G401 (cell line): ENCODE measurements at places on chromosomes 4 and X.

DNA sequence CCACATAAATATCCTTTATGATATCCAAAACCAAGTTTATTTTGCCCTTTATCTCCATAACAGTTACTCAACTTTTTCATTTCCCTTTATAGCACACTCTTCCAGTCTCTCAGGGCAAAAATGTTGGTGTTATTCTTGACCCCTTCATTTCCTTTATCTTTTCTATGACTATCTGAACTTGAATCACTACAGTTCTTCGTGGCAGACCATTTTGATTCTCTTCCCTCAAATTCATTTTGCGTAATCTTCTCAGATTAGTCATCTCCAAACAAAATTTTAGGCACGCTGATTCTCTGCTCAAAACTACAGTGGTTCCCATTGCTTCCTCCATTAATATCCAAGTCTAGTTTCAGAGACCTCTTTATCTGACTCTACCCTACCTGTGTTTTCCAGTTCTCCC is 26.1 kb downstream of the RUFY3 start:
- no peak for DNase-seq

- no peak for DNase-seq
Measured at GRCh38 chr4:183163135-183163534, 64.1 kb downstream of the WWC2 start.

DNA sequence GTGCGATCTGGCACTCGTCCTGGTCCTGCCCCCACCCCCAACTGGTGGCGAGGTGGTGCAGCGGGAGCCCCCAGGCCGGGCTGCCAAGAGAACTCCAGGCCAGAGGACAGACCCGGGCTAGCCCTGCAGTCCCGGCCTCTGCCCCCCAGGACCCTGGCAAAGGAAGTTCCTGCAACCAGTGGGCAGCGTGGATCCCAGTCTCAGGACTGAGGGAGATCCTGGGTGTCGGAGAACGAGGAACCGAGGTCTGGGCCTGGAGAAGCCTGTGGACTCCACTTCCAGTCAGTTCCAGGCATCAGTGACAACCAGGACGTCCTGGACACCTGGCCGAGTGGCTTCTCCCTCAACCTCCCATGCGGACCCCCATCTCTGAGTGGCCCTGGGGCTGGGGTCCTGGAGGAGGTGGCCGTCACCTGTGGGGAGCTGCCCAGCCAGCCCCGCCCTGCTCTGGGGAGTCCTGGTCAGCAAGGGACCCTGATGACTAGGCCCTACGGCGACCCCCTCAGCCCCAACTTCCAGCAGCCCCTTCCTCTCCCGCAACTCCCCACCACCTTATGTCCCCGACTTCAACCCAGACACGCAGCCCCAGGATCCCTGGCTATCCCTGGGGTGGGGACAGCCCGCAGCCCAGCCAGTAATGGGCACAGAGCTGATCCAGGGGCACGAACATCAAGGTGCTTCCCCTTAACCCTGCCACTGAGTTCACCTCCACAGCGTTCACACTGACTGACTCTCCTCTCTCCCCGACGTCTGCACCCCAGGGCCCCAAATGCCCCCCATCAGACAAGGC is 53.7 kb upstream of the NKX1-1 start:
- DNase-seq = no peak

DNA sequence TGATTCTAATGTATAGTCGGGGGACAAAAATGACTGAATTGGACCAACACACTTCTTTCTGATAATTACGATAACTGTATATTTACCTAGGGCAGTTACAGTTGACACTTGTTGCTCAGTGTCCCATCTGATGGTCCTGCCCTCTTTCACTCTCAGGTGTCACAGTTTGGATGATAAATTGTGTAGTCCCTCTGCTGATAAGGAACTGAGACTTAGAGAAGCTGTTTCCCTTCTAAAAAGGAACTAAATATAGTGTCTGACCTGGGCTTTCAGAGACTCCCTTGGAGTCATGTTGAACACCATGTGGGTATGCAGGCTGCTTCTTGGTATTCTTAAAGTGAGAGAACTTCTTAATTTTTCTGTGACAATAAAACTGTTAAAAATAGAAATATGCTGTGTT is 23.7 kb upstream of the PNPLA4 start:
- DNase-seq = no peak

DNA sequence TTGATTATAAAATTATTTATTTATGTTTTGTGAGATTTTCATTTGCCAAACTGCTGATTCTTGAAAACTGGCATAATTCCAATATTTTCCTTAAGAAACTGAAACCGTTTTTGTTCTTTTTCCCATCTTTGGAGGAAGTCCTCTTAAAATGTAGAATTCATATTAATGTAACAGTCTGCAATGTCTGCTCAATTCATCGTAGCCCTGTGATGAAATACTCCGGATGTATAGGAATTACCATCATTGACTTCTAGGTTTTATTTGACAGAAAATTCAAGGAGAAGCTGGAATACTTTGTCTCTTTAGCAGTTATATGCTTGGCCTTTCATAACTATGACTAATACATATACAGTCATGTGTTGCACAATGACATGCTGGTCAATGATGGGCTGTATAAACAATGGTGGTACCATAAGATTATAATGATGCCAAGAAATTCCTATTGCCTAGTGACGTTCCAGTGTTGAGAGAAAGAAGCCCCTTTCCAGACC is 185.0 kb upstream of the GPRIN3 start:
- DNase-seq = no peak

DNA sequence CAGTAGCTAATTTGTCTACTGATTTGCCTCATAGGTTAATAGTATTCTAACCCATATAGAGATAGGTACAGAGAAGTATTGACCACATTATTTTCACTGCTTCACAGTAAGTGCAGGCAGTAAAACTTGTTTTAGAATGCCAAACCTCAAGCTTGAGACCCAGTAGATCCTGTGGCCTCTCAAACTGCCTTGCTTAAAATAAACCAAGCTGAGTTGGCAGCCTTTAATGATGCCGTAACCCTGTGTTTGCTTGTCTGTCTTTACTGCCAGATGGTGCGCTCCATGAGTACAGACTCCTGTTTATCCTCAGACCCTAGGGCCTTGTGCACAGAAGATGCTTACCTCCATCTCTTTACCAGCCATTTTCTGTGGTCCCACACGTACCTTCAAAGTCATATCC is 50.8 kb downstream of the ANXA3 start:
- peak; percentile 67 for DNase-seq

DNA sequence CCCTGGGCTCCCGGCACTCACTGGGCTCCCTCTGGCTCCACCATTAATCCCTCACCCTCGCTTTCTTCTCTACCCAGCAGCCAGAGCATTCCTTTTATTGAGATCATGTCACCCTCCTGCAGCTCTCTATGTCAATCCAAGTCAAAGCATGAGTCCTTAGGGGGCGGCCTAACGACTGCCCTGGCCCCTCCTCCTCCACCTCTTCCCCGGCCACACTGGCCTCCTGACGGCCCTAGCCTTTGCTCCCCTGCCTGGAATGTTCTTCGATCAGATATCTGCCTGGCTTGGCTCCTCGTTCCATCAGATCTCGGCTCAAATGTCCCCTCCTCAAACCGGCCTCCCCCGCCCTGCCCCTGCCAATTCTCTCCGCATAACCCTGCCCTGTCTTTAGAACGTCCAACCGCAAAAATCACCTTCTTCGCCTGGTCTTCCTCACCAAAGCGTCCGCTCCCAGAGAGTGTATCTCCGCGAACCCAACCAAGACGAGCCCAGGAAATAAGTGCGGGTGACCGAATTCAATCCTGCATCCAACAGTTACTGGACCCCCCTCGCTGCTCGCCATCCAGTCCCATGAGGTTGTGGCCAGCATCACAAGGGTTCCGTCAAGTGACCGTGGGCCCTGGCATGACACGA is 722 bp upstream of the PNCK start:
- no peak for DNase-seq
